ENCODE measurements at places on chromosomes 5 and 9.

- no peak for DNase-seq
Observed at GRCh38 chr9:138118601-138119071, 241.1 kb downstream of the CACNA1B start.

DNA sequence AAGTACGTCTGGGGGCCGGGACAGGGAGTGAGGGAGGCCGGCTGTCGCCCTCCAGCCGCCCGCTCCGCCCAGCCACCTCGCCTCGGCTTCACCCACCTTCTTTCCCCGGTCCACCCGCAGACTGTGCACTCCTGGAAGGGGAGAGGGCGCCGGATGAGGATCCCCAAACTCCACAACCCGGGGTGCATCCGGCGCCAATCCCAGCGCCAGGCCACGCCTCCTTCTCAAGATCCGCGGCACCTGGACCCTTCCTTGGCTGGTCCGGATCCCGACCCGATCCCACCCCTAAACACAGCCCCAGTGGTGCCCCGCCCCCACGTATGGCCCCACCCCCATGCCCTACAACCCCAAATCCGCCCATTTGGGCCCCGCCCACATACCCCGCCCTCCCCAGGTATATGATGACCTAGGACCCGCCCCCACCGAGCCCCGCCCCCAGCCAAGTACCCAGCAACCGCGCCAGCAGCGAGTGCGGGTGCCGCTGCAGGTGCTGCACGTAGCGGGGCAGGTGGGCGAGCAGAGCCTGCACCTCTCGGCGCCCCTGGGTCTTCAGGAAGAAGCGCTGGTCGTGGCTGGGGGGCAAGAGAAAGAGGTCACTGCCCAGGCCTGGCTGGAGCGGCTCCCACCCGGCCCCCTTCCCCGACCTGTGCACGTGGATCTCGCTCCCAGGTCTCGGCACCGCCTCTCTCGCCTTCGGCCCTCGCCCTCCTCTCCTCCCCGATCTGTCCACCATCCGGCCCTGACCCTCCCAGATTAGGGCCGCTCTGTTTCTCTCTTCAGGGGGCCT lies 3.2 kb downstream of the PIP5KL1 start:
- no peak for DNase-seq

DNA sequence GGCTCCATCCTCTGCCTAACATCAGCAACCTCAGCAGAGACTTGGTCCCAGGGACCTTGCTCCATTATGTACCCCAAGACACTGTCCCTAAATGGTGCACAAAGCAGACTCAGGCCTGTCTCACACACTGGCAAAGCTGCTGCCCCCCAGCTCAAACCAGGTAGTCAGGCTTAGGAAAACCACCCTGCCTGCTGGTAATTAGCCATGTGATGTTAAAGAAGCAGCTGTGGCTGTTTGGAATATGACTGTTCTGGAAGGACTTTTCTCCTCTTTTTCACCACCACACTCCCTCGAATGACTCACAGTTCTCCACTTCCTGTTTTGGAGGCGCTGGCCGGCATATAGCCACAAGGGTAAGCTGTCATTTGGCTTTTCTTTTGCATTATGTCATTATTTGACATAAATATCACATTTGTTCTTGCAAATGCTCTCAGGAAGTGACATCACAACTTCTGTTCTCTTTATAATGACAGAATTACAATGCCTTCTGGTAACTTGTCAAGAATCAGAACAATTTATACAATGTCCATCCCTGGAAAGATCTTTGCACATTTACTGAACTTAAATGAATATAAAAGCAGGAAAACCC lies 113.9 kb downstream of the SUSD1 start:
- DNase-seq, result peak; percentile 94

GRCh38 chr5:60495644-60496520 lies 204.1 kb downstream of the DEPDC1B start:
- DNase-seq, result no peak

- no peak for DNase-seq
Observed at GRCh38 chr5:78518365-78519197, 130.0 kb downstream of the LHFPL2 start.

GRCh38 chr5:66814146-66814991 lies 218.2 kb downstream of the MAST4 start:
- no peak for DNase-seq

DNA sequence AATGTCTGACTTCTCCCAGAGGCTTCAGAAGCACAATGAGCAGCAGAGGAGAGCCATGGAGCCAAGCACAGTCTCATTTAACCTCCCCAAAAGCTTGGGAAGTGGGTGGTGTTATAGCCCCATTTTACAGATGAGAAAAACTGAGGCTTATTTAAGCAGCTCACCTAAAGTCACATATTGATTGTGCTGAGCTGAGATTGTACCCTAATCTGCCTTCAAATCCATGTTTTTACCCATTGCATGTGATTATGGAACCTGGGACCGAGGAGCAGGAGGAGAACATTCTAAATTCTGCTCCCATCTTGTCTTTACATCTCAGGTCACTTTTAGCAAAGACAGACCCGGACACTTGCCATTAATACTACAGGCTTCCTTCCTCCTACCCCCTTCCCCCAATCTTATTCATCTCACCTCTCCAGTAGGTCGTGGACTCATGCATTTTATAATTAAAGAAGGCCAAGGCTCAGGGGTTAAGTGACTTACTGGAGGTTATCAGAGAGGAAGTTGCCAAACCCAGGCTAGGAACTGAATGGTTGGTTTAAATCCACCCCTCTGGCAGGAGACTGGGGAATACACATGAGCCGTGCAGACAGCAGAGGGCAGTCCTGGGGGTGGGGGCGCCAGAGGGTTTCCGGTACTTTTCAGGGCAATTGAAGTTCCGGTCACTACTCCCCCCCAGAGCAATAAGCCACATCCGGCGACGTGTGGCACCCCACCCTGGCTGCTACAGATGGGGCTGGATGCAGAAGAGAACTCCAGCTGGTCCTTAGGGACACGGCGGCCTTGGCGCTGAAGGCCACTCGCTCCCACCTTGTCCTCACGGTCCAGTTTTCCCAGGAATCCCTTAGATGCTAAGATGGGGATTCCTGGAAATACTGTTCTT lies 51.0 kb upstream of the IL17B start:
- no peak for DNase-seq

- no peak for DNase-seq
Observed at GRCh38 chr5:135203593-135204036, 169.6 kb upstream of the PITX1 start.

DNA sequence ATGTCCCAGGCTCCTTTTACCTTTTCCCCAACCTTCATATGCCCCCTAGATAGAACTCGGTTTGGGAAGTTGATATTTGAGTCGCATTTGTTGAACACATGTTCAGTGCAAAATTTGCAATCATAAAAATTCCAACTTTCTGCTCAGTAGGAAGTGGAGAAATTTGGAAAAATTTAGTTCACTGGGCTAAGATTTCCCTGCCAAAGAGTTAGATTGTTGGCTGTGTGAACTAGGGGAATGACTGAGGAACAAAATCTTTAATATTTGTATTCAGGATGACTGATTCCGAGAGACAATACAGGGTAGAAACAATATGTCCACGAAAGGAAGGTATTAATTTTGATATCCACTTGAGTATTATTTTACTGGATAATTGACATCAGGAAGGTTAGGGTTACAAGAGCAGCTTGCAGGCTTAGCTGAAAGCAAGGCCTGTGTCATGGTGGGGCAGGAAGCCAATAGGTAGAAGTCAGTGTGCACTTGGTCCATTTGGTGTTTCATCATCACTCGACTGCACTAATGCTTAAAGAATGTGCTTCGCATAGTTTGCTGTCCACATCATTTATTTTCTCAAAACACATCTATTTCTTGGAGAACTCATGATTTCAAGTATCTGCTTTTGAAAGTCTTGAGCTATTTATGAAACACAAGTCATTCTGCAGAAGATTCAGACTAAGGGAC lies 59.4 kb upstream of the GNA14 start:
- DNase-seq, result peak; percentile 97

DNA sequence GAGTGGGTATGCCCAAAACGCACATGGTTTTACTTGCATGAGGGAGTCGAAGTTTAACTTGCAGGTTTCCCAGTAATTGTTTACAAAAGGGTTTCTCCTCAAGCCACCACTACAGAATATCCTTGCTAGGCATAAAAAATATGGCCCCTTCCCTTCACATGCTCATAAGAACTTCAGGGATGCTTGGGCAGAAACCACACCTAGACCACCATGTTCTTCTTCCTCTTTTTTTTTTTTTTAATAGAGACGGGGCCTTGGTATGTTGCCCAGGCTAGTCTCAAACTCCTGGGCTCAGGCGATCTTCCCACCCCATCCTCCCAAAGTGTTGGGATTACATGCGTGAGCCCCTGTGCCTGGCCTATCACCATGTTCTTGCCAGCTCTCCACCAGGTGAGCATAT lies 18.6 kb upstream of the PLIN2 start:
- DNase-seq, result no peak

GRCh38 chr9:109416135-109416706 lies 81.9 kb downstream of the PTPN3 start:
- no peak for DNase-seq

GRCh38 chr5:161256957-161257356 lies 289.6 kb downstream of the GABRB2 start:
- no peak for DNase-seq

- DNase-seq, result no peak
Observed at GRCh38 chr9:114947058-114947457, 16.7 kb upstream of the TNFSF8 start.

- DNase-seq, result peak; percentile 39
Observed at GRCh38 chr9:445033-445432, 230.4 kb downstream of the DOCK8 start.

GRCh38 chr9:91012933-91013841 lies 211.6 kb downstream of the SYK start:
- DNase-seq, result no peak

GRCh38 chr5:166353580-166353979 lies 1937.9 kb upstream of the WWC1 start:
- DNase-seq, result no peak
